Hindlimb muscle (tissue), 1 donor: ENCODE measurements at places on chromosomes 2 and 18. TPM values are rescaled to one million over a fixed set of nuclear protein-coding genes. Genes with fewer than 3 reads are reported as not detected.

DNA sequence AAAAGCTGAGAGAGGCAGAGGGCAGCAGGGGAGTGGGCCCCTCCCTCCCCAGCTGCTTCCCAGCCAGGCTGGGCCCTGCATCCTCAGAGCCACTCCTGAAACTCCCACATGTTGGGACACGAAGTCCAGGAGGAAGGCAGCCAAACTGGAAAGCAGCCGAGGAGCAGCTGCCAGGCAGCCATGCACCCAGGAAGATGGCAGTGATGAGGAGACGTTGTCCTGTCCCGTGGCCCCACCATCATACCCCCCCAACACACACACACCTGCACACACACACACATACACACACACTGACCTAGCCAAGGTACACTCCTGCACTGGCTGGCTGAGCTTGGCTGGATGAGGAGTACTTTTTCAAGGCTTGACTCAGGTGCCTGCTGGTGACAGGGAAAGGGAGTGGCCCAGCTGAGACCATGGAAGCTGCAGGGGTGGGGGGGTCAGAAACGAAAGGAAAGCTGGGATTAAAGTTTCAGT, 106.0 kb downstream of the CYP26B1 start:
- no peak for DNase-seq

GRCh38 chr18:23311351-23312121, 141.6 kb upstream of the RIOK3 start:
- DNase-seq, result peak; percentile 45

- DNase-seq, result no peak
These were observed 180.8 kb downstream of the VAPA start for GRCh38 chr18:10094655-10095054.

DNA sequence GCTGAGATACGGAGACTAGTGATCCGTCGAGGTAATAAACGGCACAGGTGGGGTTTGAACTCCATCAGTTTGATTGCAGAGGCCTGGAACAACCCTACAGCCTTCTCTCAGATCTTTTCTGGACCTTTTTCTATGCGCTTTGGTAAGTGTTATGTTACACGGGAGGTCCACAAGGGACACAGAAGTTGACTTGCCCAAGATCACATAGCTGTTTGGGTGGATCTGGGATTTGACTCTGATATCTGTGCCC, 1.1 kb upstream of the DNPEP start:
- no peak for DNase-seq

The CDH2 gene
- polyA plus RNA-seq, result 3.1 TPM

DNA sequence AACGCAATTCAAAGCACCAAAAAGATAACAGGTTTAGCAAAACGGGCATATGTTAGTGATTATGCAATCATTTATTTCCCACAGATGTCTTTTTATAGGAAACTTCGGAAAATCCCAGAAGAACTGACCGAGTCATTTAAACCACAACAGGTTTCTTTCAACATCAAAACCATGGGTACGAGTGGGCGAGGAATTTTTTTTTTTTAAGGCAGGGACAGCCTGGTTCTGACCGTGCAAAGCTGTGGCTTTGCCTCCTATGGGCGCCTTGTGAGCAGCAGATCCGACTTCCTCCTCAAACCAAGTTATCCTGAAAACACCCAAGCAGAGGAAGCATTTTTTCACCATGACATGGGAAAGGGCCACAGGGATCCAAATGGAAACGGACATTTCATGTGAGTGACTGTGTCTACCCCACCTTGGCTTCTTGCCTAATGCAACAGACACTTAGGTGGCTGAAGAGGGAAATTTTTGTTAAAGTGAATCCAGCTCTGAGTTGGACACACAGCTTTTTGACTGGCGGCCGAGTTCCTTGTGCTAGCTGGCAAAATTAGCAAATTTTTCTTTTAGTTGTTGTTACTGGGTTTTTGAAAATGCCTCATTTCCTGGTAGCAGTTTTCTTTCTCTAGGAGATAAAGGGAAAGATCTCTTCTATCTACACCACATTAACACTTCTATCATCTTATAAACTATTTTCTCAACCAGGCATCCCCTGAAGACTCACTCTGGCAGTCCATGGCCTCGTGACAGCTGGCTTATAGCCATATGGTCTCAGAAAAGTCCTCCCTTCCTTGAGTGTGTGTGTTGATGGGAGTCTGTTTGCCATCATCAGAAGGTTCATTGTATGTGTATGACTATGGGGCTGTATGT, 487.4 kb upstream of the ZEB2 start:
- DNase-seq, result no peak

The LBX2 gene
- 0.52 TPM for polyA plus RNA-seq

The CDH19 gene
- polyA plus RNA-seq, result 0.92 TPM

GRCh38 chr18:76566987-76567386, 71.9 kb upstream of the ZNF516 start:
- DNase-seq, result no peak

- no peak for DNase-seq
These were observed 113.2 kb downstream of the ARHGEF4 start for GRCh38 chr2:130949954-130950353.

DNA sequence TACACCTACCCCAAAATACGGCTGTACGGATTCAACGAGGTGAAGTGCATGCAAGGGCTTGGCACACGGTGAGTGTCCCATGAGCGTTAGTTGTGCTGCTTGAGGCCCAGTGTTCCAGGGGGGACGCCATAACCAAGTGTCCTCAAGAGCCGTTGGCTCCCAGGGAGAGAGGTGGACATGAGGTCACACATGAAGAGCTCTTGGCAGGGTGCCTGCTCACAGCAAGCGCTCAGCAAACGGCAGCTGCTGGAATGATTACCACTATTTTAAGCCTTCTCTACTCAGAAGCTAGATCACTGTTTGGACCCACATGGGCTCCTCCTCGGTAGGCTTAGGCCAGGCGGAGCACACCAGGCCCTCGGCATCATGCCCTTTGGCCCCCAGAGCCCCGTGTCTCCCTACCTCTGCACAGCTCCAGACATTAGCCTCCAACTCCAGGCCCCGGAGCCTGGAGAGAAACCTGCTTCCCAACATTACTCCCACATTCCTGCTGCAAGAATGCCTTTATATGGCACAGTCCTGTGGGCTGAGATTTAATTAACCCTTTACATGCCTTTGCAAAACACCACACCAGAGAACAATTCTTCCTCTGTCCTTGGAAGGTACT, 68.4 kb upstream of the PPP1CB start:
- DNase-seq, result peak; percentile 80

DNA sequence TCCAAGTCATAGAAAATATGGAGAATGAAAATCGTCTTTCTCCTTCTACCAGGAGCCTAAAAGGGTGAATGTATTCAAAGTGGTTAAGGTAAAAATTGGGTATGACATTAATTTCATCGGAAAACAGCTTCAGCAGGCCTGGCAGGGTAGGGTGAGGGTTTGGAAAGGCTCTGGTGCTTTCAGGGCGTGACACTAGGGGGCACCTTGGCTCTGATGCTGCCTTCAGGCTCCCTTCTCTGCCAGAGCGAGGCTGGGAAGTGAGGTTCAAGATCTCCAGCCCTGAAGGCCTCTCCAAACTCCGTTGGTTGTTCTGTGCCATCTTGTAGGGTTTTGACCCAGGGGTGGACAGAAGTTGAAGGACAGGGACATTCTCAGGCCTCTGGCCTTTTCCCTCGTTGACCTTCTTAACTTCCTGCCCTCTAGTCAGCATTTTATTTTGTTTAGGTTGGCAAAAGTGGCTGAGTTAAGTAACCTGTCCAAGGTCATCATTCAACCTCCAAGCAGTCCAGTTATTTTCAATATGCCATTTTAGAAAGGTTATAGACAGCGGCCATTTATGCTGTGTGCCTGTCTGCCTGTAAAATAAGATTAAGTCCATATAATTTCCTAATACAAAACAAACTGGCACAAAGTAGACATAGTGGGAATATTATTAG, 40.3 kb downstream of the EML6 start:
- DNase-seq, result no peak

The SPEG gene
- 208 TPM for polyA plus RNA-seq

DNA sequence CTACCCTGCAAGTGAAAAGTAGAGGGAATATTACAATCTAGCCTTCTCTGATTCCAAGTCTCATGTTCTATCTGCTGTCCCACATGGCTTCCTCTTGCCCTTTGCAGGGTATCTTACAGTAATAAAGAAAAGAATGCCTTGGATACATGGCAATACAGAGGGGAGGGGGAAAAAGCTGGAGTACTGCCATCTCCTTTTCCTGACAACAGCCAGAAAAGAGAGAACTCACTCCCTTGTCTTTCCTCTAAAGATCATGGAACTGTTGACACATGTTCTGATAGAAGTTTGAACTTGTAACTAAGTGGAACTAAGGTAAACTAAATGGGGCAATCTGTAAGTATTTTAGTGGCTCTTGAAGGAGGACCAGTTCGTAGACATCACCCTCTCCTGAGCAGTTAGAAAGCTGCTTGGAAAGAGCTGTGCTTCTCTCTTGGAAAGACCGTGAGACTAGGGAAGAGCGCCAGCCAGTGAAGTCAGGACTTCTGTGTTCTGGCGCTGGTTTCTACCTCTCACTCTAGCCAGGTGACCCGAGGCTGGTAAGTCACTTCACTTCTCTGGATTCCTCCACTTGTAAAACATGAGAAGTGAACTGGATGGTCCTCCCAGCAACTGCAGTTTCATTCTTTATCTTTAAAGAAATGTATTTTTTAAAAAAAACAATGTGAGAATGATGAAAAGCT, 242.3 kb upstream of the FOSL2 start:
- DNase-seq, result no peak
